ENCODE measurements at places on chromosomes 12 and 14.

DNA sequence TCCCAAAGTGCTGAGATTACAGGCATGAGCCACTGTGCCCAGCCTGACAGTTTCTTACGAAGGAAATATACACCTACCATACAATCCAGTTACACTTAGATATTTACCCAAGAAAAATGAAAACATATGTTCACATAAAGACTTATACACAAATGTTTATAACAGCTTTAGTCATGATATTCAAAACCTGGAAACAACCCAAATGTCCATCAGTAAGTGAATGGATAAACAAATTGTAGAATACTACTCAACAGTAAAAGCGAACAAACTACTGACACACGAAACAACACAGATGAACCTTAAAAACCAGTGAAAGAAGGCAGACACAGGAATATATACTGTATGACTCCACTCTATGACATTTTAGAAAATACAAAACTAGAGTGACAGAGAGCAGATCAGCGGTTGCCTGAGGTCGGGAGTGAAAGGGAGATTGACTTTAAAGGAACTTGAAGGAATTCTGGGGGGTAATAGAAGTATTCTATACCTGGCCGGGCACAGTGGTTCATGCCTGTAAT is 83.6 kb downstream of the SPRING1 start:
- no peak for DNase-seq

DNA sequence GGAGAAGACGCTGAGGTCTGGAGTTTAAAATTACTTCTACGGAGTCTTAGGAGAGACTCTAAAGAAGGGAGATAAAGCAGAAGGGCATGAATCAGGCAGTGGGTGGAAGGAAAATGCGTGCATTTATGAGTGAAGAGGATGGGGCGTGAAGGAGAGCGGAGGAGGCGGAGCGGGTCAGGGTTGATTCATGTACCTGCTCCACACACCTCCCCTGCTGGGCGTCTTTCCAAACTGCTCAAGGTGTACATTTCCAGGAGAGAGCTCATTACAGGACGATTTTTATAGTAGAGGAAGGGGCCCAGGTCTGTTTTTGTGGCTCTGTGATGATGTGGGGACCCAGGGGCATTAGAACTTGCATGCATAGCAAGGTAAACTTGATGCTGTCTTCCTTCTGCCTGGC is 65.0 kb upstream of the ASPG start:
- no peak for DNase-seq

- DNase-seq = no peak
Observed at GRCh38 chr12:109277899-109278762, 31.0 kb downstream of the FOXN4 start.

- no peak for DNase-seq
Observed at GRCh38 chr14:52063052-52063462, 5.8 kb downstream of the NID2 start.

GRCh38 chr14:63155511-63156185 is 48.6 kb upstream of the RHOJ start:
- no peak for DNase-seq

GRCh38 chr12:1795221-1795784 is 25.1 kb upstream of the LRTM2 start:
- no peak for DNase-seq

GRCh38 chr14:103741876-103742275 is 26.3 kb downstream of the ZFYVE21 start:
- DNase-seq = no peak

GRCh38 chr14:99118046-99118721 is 153.8 kb downstream of the BCL11B start:
- DNase-seq = no peak

GRCh38 chr12:50506753-50507473 is 2.1 kb downstream of the DIP2B start:
- DNase-seq = no peak

- DNase-seq = no peak
Observed at GRCh38 chr12:120115692-120116440, 687 bp downstream of the RAB35 start.

- no peak for DNase-seq
Observed at GRCh38 chr14:22594156-22594716, 3.9 kb upstream of the ABHD4 start.

- no peak for DNase-seq
Observed at GRCh38 chr12:78004249-78005093, 173.8 kb downstream of the NAV3 start.

GRCh38 chr14:85391892-85392291 is 138.1 kb upstream of the FLRT2 start:
- DNase-seq = no peak

DNA sequence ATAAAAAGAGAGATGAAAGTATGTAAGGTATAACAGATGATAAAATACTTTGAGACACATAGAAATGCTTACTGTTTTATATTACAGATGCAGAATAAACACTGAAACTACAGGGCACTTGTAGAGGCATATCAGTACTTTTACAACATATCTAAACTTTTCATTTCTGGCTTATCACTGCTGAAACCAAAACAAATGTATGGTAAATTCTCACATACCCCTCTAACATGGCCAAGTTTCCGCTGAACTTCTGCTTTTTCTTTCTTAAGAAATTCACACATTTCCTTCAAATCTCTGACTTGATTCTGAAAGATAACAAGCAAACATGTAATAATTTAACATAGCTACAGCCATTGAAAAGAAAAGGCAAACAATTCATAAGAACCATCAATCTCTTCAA is 33.3 kb upstream of the C12orf50 start:
- DNase-seq = no peak

- peak; percentile 14 for DNase-seq
Observed at GRCh38 chr14:103819503-103820307, 27.7 kb downstream of the PPP1R13B start.

- DNase-seq = no peak
Observed at GRCh38 chr12:96338852-96339471, 61.3 kb downstream of the CDK17 start.

DNA sequence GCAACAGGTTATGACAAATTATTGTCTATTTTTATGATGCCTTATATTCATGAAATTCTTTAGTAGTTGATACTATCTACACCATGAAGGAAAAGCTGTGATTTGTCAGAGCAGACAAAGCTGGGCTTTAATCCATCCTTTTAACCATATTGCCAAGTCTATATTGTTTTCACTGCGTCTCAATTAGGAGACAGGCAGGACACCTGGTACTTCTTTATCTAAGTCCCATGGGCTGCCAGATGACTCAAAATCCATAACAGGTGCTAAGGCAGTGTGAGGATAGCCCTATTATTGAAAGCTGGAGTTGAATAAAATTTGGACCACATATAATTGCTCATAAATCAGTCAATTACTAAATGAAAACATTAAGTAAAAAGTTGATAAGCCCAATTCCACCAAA is 22.6 kb downstream of the INSM2 start:
- DNase-seq = no peak

DNA sequence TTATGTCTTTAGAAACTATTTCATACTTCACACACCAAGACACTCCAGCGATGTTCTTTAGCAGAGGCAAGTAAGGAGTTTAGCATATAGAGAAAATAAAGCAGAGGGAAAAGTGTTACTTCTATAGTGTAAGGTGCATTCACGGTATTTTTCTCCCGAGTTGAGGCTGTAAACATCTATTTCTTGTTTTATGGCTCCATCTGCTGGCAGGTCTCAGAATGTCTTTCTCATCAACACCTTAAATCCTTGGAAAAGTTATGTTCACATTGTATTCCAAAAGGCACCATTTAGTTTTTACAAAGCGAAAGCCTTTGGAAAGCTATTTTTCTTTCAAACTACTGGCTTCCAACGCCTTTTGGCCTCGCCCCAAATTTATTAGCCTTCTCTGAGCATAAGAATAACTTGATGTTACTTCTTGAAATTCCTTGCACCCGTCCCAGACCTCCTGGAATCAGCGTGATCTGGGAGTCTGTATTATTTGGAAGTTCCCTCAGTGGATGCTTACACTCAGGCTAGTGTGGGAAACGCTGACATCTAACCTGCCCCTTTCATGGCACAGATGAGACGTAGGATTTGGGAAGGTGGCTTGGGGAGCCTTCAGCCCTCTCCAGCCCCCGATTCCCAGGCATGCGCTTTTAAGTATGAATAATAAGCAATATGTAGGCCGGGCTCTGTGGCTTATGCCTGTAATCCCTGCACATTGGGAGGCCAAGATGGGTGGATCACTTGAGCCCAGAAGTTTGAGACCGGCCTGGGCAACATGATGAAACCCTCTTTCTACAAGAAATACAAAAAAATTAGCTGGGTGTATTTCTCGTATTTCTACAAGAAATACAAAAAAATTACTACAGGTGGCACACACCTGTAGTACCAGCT is 1.9 kb upstream of the PIWIL1 start:
- peak; percentile 42 for DNase-seq

DNA sequence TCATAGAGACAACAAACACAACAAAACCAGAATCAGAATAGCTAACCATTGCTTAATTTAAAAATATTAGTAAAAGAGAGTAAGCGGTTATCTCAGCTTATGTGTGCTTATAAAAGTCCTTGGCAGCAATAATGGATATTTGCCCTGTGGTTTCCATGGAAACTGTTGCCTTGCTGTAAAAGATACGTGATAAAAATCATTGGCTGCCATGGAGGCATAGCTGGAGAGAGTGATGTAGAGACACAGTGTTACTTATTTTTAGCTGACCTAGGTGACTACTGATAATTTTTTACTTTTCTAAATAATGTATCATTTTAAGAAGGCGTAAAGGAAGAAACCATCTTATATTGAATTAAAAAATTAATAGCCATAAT is 92.9 kb downstream of the ERC1 start:
- DNase-seq = peak; percentile 15

GRCh38 chr14:20630340-20631022 is 11.0 kb downstream of the OR6S1 start:
- no peak for DNase-seq

DNA sequence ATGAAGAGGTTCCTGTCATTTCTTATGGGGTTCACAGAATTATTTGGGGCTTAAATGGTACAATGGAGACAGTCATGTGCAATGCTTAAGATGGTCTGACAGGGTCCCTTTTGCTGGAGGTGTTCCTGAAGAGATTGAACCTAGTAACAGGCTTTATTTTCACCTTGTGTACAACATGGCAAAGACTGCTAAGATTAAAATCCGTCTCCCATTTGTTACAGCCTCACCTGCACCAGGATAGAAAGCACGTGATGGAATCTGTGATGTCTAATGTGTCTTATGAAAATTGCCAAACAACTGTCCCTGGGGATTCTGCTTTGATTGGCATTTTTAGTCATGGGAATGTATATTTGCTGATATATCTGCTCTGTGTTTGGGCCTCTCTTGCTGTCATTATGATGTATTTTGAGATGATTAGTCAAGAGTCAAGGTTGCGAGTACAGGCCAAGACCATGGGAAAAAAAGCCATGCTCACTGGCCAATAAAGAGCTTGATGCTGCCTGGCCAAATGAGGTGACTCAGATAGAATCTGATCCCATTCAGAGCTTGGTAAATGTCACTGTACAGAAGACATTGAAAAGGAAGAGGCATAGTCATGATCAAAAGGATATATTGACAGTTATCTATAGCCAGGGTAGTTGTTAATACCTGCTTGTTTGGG is 96.1 kb downstream of the FLRT2 start:
- DNase-seq = no peak

DNA sequence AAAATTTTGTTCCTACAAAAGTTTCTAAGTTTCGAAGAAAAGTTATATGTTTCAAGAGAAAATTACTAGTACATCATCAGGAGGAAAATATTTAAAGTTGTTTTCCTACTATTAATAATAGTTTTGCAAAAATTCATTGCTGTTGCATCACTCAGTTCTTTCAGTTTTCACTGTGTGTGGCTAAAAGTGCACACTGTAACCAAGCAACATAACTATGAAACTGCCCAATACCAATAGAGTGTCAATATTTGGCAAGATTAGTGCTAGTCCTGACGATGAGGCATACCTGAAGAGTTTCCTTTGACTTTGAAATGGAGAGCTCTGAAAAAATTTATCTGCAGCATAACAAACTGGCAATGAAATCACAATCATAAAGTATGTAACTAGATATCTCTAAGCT is 194.3 kb downstream of the CPNE8 start:
- DNase-seq = no peak

DNA sequence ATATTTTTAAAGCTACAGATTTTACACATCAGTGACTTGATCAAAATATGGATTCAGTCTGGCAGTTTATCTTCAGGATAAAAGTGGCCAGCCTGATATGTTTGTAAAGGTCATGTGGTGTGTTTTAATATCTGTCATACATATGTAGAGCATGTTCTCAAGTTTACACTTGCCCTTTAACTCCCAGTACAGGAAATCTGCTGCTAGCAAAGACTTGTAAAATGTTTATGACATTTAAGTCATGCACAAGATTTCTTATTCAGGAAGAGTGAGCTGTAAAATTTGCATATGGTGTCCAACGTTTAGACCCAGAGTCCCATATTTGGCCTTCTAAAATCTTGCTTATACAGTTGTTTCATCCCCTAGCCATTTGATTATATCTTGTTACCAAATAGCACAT is 197.5 kb upstream of the FLRT2 start:
- no peak for DNase-seq

DNA sequence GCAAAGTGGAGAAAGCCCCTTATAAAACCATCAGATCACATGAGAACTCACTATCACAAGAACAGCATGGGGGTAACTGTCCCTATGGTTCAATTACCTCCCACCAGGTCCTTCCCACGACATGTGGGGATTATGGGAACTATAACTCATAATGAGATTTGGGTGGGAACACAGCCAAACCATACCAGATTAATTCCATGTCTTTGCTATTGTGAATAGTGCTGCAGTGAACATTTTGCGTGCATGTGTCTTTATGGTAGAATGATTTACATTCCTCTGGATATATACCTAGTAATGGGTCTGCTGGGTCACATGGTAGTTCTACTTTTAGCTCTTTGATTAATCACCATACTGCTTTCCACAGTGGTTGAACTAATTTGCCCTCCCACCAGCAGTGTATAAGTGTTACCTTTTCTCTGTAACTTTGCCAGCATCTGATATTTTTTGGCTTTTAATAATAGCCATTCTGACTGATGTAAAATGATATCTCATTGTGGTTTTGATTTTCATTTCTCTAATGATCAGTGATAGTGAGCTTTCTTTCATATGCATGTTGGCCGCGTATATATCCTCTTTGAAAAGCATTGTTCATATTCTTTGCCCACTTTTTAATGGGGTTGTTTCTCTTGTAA is 29.7 kb upstream of the SAV1 start:
- DNase-seq = no peak

GRCh38 chr12:12384571-12385340 is 27.9 kb downstream of the BORCS5 start:
- DNase-seq = no peak

- DNase-seq = no peak
Observed at GRCh38 chr14:80930095-80930494, 11.4 kb downstream of the CEP128 start.

GRCh38 chr14:89256283-89256682 is 160.8 kb downstream of the FOXN3 start:
- DNase-seq = no peak

DNA sequence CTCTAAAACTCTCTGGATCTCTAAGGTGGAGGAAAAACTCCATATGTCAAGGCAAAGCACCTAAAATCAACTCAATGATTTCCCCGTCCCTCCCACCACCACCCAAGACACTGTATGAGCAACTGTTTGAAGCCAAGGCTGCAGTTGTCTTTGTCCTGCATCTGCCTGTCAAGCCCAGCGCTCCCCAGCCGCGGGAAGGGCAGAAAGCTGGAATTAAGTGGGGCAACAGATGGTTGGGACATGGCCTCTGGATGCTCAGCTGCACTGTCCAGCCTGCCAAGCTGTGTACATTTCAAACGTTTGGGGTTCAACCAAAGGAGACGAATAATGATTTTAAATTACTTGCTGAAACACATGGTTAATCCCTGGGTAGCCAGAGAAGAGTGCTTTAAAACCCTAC is 42.2 kb upstream of the PTGR2 start:
- no peak for DNase-seq

GRCh38 chr14:23146351-23146910 is 27.4 kb upstream of the CEBPE start:
- no peak for DNase-seq

GRCh38 chr12:6093764-6094163 is 30.7 kb downstream of the VWF start:
- DNase-seq = no peak

Data from NCI-H2029 (cell line).